ENCODE measurements at places on chromosomes 6 and 20.

GRCh38 chr6:66772800-66773199 is 1065.8 kb upstream of the EYS start:
- DNase-seq: no peak

DNA sequence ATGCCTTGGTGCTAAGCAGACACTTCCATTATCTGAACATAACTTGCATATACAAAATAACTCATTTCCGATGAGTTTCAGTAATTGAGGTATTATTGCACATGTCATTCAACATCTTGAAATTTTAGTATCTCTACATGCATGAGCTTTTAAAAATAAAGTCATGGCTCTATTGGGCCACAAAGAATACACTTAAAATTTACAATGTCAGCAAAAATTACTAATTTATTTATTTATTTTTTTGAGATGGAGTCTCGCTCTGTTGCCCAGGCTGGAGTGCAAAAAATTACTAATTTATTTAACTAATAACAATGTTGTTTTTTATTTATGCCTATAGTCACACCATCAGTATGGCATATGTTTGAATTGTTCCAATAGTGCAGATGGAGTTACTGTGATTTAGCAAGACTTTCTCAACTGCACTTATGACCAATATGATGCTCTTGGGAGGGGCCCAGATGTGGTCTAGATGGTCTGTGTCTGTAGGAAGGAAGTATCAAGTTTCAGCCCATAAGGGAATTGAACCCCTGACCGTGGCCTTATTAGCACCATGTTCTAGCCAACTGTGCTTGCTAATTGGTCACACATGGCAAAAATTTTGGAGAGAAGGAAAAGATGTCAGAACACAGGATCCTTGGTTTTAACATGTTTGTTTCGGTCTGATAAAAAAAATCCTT is 370.7 kb upstream of the TSHZ2 start:
- no peak for DNase-seq

DNA sequence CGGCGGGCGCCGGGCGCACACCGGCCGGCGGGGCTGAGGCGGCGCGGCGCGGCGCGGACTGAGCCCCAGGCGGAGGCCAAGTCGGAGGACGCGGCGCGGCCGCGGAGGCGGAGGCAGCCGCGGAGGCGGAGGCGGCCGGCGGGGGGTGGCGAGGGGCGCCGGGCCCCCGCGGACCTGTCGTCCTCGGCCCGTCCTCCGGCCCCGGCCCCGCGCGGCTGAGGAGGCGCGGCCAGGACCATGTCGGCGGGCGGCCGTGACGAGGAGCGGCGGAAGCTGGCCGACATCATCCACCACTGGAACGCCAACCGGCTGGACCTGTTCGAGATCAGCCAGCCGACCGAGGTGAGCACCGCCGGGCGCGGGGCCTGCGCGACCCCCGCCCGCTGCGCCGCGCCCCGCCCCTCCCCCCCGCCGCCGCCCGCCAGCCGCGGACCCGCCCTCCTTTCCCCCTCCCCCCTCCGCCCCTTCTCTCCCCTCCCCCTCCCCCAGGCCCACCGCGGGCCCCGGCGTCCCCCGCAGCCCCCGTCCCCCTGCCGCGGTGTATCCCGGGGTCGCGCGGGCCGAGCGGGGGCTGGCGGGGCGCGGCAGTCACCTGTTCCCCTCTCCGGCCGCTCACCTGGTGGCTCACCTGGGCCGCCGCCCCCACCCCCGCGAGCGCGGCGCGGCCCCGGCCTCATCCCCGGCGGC is at the start of gene AFDN:
Gene AFDN, plus strand, starts transcription at position 16 of the 687 bp plus-strand sequence. Its CDS starts 222 bp downstream, at position 238.
- DNase-seq: no peak

- no peak for DNase-seq
These were observed 141.1 kb upstream of the RNF24 start for GRCh38 chr20:4156411-4156810.

DNA sequence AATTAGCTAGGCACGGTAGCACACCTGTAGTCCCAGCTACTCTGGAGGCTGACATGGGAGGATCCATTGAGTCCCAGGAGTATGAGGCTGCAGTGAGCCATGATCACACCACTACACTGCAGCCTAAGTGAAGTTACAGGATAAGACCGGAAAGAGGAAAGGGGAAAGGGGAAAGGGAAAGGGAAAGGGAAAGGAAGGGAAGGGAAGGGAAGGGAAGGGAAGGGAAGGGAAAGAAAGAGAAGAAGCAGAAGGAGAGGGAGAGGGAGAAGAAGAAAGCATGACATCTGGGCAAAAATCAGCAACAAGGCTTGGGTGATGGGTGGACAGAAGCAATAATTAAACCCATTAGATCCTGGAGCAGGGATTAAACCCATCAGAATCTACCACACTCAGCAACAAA is 101.7 kb upstream of the RAB32 start:
- DNase-seq: no peak

Measured in stimulated activated CD4-positive, alpha-beta T cell treated with anti-CD3 and anti-CD28 coated beads, Interleukin-1b, Interleukin-23, amount 100 ng/mL, for 1 hour (primary cell).